Iris pigment epithelial cell (primary cell): ENCODE measurements at places on chromosomes 5 and 9.

GRCh38 chr5:149474198-149474597 is 77.0 kb downstream of the CSNK1A1 start:
- DNase-seq, result no peak

DNA sequence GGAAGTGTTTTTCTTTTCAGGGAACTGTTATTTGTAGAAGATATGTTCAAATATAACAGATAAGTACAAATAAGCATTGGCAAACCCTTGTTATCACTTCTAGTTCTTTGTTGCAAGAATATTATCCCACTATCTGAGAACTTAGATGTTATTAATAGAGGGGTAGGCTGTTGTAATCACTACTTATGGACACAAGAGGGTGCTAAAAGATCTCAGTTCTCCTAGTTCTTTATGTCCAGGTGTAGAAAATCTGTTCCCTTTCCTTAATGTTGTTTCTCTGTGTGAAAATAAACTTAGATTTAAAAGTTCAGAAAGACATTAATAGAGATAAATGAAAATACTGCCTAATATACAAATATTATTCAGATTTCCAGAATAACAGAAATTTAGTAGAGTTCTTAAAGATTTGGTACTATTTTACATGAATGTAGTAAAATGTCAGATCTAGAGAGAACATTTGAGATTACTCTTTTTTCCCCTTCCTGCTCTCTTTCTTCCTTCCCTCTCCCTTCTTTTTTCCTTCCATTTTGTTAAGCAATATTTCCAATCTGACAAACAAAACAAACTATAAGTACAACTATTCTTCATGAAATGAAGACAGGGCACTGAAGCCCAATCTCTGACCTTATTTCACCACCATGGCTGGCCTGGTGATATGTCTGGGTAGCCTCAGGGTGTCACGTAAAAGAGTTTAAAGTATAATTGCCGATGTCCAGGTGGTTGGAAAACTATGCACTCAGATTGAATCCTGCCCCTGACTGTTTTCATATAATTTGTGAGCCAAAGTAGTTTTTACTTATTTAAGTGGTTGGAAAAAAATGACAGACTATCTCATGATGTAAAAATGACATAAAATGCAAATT is 43.6 kb upstream of the C5orf46 start:
- peak; percentile 48 for DNase-seq

DNA sequence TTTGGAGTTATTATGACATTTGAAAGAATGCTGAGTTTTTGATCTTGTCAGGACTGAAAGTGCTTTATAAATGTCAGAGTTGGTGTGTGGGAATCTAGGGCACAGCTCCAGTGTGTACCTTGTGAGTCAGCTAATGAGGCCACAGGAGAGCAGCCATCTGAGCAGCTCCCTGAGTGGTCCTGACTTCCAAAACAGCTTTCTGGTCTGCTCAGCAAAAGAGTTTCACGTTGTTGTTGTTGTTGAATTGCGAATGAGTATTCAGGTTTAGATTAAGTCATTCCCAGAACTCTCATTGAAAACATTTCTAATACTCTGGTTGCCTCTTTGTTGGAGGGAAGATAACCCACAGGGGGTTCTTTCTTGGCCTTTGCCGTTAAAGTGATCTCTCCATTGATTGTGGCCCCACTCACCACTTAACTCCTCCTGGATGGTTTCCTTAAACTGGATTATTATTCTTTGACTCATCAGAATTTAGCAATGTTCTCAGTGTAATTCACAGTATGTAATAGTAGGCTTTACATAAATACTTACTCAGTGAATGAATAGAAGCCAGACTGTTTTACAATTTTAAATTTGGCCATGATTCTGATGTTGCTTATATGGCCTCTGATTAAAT is 125.1 kb upstream of the SGCD start:
- peak; percentile 8 for DNase-seq

GRCh38 chr5:116272281-116272941 is 187.6 kb downstream of the COMMD10 start:
- peak; percentile 81 for DNase-seq

DNA sequence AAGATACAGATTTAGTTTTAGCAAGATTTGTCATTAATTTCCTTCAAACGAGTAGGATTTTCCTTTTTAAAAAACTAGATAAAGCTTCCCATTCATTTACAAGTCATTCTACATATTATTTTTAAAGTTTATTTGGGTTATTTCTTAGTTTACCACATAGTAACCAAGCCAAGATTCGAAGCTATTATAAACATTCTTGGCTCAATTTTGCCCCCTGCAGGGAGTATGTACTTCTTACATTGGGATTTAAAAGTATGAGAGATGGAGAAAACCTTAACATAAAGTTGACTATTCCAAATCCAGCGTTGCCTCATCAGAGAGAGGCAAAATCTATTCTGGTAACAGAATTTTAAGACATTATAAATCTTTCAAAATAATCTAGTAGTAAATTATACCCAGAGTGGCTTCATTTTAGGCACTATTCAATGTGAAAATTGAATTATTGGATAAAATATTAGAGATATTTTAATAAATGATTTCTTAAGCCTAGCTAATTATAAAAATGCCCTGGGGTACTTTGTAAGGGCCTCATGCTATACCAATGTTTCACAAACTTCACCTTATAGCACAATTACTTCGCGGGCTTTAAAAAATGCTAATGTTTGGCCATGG is 39.1 kb downstream of the FBN2 start:
- DNase-seq, result peak; percentile 79

DNA sequence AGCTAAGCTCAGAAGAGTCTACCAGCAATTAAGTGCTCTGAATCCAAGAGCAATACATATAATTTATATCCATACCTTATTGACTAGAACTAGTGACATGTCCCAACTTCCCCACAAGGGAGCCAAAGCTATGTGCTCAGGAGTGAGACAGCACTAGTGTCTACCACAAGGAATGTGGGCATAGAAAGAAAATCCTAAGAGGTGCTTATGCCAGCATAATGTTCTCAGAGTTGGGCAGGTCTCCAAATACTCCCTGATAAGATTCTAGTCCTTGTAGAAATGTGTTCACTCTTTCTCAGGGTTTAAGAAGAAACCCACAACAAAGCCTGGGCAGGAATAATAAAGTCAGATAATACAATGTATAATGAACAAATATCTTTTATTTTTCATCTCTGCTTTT is 275.1 kb downstream of the BRINP1 start:
- peak; percentile 2 for DNase-seq

DNA sequence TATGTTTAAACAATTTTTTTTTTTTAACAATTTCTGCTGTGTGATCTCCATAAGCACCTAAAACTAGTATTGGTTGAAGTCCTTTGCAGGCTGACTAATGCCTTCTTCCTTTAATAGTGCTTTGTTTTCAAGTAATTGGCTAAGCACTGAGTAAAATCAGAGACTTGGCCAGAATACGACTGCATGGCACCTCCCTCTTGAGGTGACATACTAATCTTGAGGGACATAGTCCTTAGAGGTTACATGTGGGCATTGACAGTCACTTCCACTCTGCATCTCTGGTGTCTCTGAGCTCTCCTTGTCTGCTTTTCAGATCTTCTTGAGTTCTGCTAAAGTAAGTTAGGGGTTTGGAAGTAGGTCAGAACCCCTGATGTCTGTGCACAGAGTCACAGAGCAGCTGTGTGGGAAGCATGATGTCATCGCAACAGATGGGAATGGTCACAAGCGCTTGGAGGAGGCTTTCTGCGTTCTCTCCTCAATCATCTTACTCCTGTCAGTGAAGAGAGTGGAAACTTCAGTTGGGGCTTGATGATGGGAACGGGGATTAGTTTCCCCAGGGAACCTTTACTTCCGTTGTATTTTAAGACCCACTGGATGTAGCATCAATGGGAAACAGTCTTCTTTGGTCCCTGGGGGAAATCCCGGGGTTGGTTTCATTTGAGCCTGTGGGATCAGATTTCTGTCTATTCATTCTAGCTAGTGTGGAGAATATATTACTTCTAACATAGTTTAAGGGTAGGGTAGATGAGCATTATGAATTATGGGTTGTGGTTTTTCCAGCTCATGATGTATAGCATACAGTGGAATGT is 136.9 kb downstream of the ARHGAP26 start:
- no peak for DNase-seq

GRCh38 chr9:93290495-93291434 is 106.8 kb downstream of the WNK2 start:
- no peak for DNase-seq

DNA sequence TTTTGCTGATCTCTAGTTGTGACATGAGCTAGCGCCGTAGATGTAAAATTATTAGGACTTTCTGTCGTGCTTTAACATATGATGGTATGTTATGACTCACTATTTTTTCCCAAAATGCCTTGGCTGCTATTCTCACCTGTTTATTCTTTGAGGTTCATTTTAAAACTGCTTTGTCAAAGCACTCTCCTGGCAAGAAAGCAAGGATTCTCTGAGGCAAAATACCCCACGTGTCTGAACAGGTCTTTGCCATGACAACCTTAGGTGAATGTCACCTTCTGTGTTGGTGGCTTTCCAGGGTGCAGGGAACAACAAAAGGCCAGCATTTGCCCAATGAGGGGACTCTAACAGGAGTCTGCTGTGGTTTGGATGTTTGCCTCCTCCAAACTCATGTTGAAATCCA is 30.6 kb upstream of the COL5A1 start:
- no peak for DNase-seq

DNA sequence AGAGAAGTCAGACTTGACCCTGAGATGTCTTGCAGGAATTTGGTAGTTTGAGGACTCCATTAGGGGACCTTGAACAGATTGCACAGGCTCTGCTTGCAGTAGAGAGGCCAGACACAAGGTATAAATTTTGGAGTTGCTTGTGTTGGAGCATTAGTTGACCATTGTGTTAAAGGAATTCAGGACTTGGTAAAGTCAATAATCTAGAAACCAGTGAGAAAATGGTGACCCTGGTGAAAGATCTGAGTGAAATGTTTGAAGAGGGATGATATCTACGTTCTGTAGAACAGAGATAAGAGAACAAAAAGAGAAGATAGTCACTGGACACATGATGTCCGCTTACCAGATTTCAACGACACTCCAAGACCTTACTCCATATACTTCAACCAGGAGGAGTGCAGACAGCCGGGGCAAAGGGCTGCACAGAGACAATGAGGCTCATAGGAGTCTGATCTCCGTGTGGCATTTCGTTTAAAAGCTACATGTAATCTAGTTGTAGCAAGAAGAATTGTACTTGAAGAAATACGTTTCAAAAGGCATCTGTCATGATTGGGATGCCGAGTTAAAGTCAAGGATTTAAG is 13.2 kb downstream of the DNAJC25 start:
- no peak for DNase-seq

- no peak for DNase-seq
Measured at GRCh38 chr5:169939731-169940130, 40.6 kb downstream of the INSYN2B start.

DNA sequence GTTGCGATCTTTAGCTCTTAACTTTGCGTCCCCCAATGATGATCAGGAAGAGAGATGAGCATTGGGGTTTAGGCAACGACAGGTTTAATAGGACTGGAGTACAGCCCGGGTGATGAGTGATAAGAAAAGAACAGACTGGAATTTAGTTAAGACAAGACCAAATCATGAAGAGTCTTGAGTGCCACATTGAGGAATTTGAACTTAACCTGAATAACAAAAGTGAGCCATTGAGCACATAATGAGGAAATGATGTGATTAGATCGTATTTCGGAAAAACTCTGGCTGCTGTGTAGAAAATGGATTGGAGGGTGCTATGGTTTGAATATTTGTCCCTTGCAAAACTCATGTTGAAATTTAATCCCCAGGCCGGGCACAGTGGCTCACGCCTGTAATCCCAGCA is 83.2 kb upstream of the MELK start:
- no peak for DNase-seq

DNA sequence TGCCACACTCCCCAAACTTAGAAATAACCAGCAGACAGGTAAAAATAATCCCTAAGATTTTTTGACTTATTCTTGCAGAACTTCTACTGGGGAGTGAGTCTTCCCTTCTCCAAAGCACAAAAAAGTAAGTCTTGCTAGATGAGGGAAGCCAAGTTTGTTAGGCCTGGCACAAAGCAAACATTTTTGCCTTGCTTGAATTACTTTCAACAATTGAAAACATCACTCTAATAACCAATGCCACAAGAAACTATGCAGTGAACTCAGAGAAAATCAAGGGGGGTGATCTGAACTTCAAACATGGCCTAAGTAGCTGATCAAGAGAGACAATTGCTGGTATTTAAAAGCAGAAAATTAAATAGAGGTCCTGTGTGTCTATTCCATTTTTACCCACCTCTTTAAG is 123.6 kb upstream of the SLC1A3 start:
- DNase-seq, result no peak

- no peak for DNase-seq
Measured at GRCh38 chr9:112489876-112490666, 3.4 kb downstream of the KIAA1958 start.

- no peak for DNase-seq
Measured at GRCh38 chr5:145917288-145917687, 19.1 kb upstream of the SH3RF2 start.

DNA sequence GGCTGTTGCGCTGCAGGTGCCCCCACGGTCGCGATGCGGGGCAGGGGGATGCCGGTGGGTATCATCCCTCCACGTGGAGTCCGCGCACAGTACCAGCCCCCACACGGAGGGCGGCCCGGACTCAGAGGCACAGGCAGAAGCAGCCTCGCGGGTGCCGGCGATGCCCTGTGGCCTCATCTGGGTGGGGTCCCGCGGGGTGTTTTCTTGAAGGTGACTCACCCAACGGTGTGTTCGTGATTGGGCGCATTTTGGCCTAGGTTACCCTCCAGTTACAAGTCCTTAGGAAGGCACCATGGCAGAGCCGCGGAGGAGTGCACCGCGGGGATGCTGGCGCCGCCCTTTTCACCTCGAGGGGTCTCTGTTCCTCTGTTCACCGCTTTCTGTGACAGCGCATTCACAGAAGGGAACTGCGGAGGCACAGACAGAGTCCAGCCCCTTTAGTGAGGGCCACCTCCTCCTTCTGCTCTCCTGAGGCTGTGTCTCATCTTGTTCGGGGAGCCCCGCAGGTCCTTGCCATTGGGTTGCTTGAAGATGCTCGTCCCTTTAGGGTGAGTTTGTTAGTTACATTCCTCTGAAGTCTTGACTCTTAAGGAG is 21.6 kb upstream of the EXOC3 start:
- no peak for DNase-seq

DNA sequence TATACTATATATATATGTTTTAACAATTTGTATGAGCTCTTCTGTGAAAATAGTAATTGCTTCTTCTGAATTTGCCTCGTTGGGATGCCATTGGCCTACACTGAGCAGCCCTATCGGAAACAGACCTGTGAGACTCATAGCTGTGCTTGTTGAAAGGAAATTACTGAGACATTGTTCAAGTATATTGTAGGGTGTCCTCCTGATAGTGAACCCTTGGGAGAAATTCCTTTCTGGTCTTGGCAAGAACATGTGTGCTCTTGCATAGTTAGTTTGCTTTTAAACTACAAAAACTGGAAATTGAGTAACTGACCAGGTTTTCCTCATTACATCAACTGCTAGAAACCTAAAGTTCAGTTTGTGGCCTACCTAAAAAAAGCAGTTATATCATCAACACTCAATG is 160.9 kb downstream of the LURAP1L start:
- DNase-seq, result peak; percentile 95

- DNase-seq, result no peak
Measured at GRCh38 chr5:107456281-107456715, 214.4 kb downstream of the EFNA5 start.

DNA sequence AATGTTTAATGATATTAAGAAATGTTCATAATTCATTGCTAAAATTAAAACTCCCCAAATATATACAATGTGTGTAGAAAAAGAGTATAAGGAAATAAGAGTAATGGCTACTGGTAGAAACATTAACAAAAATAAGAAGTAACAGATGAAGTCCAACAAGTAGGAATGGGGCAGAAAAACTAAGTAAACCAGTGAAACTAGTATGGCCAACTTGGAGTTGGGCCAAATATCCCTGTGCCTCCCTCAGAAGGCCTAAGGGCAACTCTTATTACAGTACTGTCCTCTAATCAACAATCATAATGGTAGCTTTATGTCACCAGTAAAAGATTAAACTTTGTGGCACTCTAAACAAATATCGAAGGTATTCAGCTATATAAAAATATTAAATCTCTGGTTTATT is 93.5 kb downstream of the SSBP2 start:
- DNase-seq, result no peak
